ENCODE measurements at places on chromosomes 11 and 22.

DNA sequence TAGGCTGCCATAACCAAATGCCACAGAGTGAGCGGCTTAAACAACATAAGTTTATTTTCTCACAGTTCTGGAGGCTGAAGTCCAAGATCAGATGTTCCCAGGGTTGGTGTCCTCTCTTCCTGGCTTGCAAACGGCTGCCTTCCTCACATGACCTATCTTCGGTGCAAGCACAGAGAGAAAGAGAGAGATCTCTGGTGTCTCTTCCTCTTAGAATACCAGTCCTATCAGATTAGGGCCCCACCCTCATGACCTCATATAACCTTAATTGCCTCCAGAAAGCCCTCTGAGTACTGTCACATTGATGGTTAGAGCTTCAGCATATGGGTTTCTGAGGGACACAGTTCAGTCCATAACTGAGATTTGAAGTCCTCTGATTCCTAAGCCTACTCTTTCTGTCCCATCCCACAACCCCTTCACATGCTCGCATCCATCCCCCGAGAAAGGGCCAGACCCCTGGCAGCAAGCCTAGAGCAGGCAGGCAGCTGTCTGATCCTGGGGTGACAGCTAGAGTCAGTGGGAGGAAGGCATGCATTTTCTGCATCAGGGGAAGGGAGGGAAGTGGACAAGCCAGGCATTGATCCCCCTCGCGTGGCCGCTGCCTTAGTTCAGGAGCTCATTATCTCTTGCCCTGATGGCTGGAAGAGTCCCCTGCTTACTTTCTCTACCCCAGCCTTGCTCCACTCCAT lies 114.1 kb downstream of the FAR1 start:
- DNase-seq, result no peak

GRCh38 chr11:35730254-35730653 lies 67.7 kb downstream of the TRIM44 start:
- no peak for DNase-seq

DNA sequence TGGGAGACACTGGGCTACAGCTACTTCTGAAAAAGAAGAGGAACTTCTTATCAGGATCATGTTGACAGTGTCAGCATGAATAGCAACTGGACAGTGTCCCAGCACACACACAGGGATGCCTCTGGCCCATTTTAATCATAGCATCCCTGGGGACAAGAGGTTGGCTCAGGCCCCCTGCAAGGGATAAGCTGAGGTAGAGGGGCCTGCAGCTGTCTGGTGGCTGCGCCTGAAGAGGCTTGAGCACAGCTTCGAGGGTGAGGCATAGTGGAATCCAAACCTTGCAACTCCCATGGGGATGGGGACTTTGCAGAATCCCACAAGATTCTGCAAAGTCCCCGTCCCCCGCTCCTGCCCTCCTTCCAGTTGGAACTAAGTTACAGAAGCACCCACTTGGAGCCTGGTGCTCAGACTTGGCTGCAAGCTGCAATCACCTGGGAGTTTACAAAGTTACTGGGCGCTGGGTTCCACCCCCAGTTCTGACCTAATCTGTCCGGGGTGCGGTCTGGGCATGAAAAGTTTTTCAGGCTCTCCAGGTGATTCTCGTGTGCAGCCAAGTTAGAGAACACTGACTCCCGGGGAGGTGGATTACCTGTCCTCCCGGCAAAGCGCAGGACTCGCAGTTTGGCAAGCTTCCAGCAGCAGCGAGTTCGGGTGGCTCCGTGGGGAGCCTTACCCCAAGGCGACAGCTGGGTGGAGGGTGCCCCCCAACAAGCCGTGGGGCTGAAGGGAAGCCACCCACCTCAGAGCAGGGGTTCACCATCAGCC lies 16.0 kb upstream of the LINC01488 start:
- DNase-seq, result no peak

GRCh38 chr11:92830377-92831155 lies 138.9 kb upstream of the MTNR1B start:
- no peak for DNase-seq

DNA sequence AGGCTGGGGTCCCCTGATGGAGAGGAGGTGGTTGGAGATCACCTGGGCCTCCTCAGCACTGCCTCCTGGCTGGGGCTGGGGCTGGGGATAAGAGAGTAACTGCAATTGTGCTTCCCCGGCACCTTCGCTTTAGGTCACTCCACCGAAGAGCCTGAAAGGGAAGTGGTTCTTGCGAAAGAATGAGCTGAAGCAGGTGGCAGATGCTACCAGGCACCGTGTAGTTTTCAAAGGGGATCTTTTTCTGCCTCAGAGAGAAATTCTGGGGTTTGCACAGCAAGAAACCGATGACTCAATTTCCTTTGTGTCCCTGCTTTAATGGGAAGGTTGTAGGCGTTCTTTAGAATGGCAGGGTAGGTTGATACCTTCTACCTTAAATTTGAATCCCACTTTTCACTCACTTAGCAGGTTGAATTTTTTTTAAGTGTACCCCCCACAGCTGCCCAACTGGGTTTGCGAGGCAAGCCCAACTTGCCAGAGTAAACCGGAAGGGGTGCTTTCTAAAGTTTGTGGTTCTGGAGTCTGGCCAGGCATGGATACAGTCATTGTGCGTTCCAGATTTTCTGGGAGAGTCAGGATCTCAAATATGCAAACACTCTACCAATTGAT lies 5.3 kb downstream of the CD44 start:
- peak; percentile 77 for DNase-seq

GRCh38 chr11:31387379-31387778 lies 17.7 kb downstream of the DNAJC24 start:
- peak; percentile 34 for DNase-seq

- no peak for DNase-seq
Observed at GRCh38 chr11:123585706-123586105, 68.7 kb downstream of the SCN3B start.

GRCh38 chr11:129918361-129918760 lies 23.0 kb upstream of the NFRKB start:
- DNase-seq, result no peak

DNA sequence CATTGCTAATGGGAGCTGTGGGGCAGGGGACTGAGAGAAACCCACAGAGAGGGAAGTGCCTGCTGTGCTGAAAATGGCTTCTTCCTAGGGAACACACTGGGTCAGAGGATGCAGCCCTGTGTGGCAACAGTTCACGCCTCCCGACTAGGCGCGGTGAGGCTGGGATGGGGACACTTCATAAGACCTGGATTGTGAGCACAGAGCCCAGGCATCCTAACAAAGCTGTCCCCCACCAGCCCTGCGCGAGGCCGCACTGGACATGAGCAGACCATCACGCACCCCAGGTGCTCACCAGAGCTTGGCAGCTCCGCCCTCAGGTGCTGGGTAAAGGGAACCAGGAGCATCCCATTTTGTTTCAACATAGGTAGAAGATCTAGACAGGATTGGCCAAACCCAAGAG lies 1.8 kb upstream of the KRTAP5-4 start:
- no peak for DNase-seq

GRCh38 chr22:46150034-46150654 lies at the start of gene PPARA:
PPARA (plus strand) TSS chr22:46150526; CDS start chr22:46198384, 47,858 bp downstream.
- peak; percentile 66 for DNase-seq

- DNase-seq, result no peak
Observed at GRCh38 chr11:117911694-117912093, 17.5 kb downstream of the TMPRSS13 start.

DNA sequence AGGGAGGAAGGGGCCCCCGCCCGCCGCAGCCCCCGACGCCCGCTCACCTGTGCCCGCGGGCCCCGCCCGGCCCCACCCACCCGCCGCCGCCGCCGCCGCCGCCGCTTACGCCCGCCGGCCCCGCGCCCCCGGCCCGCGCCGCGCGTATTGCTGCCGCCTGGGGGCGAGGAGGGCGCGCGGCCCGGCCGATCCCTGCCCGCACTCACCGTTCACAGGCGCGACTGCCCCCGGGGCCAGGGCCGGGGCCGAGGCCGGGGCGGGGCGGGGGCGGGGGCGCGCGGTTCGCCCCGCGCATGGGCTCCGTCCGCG lies 212 bp downstream of the HRAS start:
- no peak for DNase-seq

DNA sequence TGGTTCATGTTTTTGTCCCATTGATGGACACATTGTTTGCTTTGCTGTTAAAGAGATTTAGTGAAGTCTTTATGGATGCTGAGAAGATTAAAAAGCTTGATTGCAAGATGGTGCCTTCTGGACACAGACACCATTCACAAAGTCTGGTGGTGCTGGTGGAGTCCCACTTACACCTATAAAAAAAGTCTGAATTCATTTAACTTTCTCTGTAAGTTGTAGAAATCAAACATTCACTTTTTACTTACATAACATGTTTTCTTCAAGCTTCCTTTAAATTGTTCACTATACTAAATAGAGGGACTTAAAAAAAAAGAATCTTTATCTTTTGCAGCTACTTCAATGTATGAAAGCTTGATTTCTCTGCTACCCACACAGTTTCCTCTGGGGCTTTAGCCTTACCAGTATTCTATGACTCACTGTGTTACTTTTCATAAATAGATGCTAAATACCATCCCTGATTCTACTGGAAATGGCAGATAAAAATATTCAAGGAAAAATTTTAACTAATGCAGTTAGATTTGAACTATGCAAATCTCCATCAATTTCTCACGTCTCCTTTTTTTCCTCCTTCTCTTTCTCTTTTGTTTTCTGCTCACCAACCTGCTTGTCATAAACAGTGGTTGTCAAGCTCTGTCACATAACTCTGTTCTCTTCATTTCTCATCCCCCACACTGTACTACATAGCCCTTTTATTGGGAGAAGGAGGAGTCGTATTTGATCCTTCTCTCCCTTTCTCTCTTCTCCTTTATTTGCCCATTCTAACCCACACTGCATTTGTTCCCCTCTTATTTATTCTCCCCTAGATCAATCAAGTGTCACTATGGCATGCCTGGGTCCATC lies 89.7 kb downstream of the FAM76B start:
- peak; percentile 46 for DNase-seq

DNA sequence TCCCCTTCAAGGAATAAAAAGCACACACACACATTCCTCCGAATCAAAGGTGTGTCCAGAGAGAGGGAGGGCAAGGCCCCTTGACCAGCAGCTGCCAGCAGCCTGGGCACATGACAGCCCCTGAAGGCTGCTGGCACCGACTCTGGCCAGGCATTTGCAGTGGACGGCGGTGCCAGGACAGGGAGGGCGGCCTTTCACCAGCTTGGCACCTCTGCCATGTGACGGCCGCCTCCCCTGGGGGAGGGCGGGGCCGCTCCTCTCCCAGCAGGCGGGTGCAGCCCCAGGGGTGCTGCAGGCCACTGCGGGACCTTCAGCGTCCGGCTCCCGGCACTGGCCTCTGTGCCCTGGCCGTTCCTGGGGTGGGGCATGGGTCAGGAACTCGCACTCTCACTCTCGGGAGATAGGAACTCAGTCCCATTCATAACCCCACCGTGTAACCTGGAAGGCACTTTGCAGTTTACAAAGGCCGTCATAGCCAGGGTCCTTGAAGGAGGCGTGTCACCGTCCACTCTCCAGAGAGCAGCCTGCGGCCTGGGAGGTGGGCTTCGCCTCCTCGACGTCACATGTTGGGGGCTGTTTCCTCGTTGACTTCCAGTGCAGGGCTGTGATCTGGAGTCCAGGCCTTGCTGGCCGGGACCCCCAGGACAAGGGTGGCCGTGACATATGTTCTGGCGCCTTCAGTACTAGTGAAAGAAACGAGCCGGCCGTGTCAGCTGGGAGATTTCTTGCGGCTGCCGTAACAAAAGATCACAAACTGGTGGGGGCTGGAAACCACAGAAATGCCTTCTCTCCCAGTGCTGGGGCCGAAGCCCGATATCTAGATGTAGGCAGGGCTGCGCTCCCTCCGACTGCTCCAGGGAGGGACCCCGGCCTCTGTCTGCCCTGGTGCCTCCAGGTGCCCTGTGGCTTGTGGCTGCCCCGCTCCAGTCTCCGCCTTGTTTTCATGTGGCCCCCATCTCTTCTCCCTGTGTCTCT lies 39.9 kb upstream of the SMIM38 start:
- DNase-seq, result no peak

DNA sequence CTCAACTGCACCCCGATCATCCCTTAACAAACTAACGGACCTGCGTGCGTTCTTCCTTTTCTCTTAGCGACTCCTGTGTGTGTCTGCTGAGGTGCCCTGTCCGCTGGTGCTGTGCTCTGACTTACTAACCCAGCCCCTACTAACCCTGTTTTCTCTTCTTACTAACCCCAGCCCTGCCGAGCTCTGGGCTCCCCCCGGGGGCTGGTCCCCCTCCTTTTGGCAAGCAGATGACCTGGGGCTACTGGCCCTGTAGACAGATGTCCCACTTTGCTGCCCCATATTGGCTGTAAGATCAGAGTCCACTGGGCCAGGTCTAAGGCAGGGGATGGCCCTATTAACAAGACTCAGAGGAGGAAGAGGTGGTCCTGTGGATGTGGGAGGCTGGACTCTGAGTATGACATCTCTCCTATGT lies 14.7 kb downstream of the MIAT start:
- DNase-seq, result no peak

- peak; percentile 83 for DNase-seq
Observed at GRCh38 chr11:111696556-111696955, 69.6 kb downstream of the PPP2R1B start.

- no peak for DNase-seq
Observed at GRCh38 chr22:37148031-37148651, 1.6 kb downstream of the IL2RB start.

DNA sequence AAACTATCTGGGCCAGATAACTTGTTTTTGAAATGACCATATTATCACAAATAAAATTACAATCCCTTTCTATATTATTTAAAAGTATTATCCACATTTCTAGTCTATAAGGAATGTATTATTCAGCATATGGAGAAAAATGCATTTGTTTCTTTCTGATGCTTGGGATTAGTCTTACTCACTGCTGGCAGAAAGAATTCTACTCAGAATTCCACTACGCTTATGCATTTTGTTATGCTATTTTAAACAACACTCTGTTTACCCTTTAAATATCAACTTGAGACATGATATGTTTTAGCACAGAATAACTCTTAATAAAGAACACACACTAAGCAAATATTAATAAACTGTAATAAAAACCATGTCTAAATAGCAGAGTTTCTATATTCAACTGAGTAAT lies 77.6 kb upstream of the ANO3 start:
- no peak for DNase-seq

DNA sequence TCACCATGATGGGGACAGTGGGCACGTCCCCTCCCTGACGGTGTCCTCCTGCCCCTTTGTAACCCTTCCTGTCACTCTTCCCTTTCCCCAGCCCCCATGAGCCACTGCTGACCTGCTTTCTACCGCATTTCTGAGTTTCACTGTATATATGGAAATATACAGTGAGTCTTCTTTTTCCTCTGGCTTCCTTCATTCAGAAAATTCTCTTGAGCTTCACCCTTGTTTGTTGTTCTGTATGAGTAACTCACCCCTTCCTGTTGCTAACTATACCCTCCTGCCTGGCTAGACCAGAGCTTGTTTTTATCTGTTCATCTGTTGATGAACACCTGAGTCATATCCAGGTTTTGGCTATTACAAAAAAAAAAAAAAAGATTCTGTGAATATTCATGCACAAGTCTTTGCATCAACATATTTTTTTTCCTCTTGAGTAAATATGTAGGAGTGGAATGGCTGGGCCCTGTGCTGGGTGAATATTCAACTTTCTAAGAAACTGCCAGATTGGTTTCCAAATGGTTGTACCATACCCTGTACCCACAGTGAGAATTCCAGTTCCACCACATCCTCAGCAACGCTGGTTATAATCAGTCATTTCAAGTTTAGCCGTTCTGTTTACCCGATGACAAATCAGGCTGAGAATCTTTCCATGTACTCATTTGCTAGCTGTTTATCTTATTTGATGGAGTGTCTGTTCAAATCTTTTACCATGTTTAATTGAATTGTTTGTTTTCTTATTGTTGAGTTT lies 62.0 kb downstream of the IGF2 start:
- peak; percentile 87 for DNase-seq

- DNase-seq, result no peak
Observed at GRCh38 chr11:36105743-36106581, 162.1 kb downstream of the LDLRAD3 start.

Data from iris pigment epithelial cell (primary cell).